ENCODE measurements at places on chromosomes 11 and 22.

DNA sequence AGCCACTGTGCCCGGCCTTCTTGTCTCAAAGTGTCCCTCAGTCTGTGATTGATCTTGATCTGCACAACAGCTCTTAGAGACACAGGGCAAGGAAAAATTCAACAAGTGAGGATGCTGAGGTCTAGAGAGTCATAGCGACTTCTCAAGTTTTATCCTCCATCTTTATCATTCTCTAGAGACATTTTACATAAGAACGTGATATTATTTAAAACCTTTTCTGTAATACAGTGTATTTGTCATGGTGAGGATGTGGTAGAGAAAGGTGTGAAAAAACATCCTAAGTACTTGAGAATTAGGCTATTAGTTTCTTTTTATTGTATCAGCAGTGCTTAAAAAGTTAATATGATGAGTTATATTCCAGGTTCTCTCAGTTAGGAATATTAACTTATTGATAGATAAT, 50.2 kb downstream of the EMSY start:
- DNase-seq, result no peak

GRCh38 chr11:119258983-119259382, 52.8 kb downstream of the CBL start:
- no peak for DNase-seq

GRCh38 chr11:2198621-2199365, 27.2 kb upstream of the TH start:
- no peak for DNase-seq

GRCh38 chr11:130473795-130474377, 25.4 kb downstream of the ADAMTS15 start:
- DNase-seq, result no peak

GRCh38 chr11:118211006-118211405, 13.8 kb downstream of the JAML start:
- no peak for DNase-seq

DNA sequence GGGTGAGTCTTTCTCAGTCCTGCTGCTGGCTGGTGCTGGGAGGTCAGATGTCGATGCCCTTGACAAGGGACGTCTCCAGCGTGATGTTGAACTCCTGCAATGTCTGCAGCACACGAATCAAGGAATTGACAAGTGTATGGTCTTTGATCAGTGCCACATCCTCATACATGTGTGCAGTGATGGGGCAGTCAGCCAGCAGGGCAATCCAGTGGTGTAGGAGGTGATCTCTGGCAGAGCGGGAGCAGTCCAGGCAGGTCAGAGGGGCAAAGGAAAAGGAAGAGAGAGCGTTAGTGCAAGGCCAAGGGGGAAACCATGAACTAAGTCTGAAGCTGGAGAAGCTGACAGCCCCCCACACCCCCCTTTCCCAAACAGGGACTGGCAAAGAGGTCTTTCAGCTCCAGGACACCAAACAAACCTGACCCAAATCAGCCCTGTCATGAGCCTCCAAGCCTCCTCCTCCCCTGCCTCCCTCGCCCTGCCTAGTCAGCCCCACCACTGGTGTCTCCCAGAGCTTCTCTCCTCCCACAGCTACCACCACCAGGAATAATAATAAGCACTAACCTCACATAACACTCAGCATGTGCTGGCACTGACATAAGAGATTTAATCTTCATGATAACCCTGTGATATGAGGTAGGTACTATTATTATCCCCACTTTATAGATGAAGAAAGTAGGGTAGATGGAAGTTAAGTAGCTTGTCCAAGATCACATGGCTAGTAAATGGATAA, 48.4 kb upstream of the SCUBE2 start:
- no peak for DNase-seq

DNA sequence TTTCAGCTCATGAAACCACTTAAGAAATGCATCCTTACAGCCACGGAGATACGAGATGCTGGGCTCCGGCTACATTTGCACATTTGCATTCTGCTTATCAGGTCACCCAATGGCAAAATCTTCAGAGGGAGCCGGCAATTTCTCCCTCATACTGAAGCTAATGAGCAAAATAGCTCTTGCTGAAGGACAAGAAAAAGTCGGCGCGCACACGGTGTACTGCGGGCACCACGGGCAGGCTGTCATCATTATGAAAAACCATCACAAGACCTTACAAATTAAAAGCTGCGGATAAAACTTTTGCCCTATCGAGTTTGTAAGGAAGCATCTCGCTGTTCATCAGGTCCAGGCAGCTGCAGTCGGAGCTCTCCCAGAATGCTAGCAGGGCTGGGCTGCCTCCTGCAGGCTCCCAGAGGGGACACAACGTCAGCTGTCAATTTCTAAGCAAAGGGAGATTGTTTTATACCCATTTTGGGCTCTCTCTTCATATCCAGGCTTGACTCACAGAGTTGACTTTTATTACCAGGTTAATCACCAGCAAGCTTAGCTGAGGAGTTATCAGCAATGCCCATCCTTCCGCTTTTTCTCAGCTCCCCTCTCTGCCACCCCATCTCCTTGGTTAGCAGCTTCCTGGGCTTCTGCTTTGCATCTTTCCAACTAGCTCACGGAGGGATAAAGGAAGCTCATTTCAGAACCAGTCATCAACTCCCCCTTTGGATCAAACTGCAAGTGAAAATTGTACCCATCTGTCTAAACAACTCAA, 375.1 kb downstream of the OPCML start:
- DNase-seq, result no peak

DNA sequence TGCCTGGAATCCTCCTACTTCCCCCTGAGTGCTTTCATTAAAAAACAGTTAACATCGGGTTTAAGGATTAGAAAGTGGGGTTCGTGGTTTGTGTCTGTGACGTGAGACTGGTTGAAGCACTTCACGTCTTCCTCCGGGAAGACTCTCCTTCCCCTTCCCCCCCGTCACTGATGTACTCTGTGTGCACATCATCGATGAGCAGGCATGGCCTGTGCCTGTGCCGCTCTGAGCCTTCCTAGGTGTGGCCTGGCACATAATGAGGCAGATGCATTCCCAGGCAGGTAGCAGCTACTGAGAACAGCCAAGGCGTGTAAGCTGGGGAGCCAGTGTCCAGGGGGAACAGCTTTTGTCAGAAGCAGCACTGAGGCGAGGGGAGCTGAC, 93.8 kb downstream of the BCR start:
- DNase-seq, result no peak

DNA sequence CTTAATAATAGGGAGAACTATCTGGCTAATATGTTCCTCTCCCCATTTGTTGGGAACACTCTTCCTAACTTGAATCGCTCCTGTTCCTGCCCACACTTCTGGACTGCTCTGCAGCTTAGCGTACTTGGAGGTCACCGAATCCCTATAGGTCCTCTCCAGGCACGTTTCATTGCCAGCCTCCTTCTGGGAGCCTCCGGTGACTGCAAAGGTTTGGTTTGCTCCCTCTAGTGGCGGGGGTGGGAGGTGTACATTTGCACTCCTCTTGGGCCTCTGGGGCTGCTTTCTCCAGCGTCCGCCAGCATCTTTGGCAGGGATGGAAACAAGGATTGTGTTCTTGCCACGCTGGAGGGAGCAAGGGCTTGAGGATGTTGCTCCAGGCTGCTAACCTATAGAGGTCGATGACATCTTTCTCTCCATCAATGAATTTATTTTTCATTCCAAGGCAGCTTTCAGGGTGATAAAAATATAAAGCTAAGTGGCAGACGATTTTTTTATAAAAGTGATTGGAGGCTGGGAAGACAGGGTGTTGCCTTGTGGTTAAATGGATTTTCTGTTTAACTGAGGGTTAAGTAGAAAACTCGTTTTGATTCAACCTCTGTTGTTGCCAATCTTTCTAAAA, 48.7 kb downstream of the TSPAN18 start:
- peak; percentile 72 for DNase-seq

- peak; percentile 59 for DNase-seq
Measured at GRCh38 chr11:117443266-117444186, 115.9 kb downstream of the CEP164 start.

- DNase-seq, result no peak
Measured at GRCh38 chr11:9581556-9582161, 8.2 kb downstream of the WEE1 start.
